Stimulated activated CD4-positive, alpha-beta T cell treated with anti-CD3 and anti-CD28 coated beads, Interleukin-4, amount 100 ng/mL, for 4 hours (primary cell): ENCODE measurements at places on chromosomes 16 and 17.

GRCh38 chr17:82193520-82194220 lies 19.0 kb downstream of the CCDC57 start:
- no peak for DNase-seq

DNA sequence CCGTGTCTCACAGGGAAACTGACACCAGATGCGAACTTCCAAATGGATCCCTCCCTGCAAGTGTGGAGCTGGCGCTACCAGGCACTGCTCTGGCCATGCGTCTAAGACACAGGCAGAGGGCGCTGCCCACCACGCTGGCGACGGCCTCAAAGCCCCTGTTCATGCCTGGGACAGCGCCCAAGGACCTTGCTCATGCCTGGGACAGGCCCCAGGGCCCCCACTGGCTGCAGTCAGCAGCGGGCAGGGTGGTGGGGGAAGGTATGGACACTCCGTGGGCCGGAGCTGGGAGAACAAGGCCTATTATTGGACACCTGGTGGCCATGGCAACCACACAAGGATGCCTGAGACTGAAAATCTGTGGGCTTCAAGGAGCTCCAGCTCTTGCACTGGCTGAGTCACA lies 8.8 kb downstream of the ZG16B start:
- DNase-seq = peak; percentile 37

- no peak for DNase-seq
Measured at GRCh38 chr17:57401556-57402488, 145.5 kb downstream of the MSI2 start.

GRCh38 chr16:85943711-85944110 lies 44.7 kb downstream of the IRF8 start:
- DNase-seq = no peak

GRCh38 chr17:76022285-76022684 lies 4.8 kb downstream of the EVPL start:
- no peak for DNase-seq

GRCh38 chr16:86515777-86516622 lies 5.7 kb downstream of the FOXF1 start:
- DNase-seq = no peak

GRCh38 chr17:15966183-15966878 lies 21.4 kb downstream of the ADORA2B start:
- no peak for DNase-seq

- DNase-seq = no peak
Measured at GRCh38 chr17:56577843-56578204, 15.7 kb upstream of the NOG start.

DNA sequence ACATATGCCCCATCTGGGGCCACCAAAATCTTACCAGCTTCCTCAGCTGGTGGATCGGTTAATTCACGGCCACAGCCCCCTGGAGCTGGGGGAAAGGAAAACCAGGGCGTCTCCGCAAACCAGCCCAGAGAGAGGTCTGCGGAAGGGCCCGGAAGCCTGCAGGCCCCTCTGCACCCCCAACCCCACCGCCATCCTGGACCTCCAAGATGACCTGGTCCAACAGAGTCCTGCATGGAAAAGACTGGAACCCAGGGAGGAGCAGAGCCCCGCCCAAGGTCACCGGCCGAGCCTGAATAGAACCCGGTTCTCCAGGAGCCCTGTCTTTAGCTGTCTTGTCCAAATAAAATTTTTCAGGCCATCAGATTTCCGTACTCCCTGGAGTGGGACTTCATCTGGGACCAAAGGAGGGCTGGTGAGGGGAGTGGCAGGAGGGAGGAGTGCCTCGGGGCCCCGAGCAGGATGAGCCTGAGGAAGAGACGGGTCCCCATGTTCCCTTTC lies 37.4 kb upstream of the NDRG4 start:
- no peak for DNase-seq

GRCh38 chr17:57357830-57358430 lies 101.6 kb downstream of the MSI2 start:
- DNase-seq = no peak

DNA sequence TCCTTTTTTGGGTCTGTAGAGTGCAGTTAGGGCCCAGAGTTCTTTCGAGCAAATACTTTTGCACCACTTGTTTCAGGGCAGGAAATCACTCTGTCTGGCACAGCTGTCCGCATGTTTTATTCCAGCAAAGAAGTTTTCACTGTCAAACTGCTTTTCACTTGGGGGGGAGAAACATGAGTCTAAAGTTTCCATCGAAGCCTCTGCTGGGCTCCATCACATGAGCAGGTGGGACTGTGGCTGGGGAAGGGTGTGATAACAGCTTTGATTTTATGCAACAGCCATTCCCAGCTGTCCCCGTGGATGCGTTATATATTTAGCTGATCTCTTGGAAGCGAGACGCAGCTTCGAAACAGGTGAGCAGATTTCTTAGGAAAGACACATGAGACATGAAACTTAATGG lies 288.6 kb downstream of the SNX29 start:
- DNase-seq = no peak

DNA sequence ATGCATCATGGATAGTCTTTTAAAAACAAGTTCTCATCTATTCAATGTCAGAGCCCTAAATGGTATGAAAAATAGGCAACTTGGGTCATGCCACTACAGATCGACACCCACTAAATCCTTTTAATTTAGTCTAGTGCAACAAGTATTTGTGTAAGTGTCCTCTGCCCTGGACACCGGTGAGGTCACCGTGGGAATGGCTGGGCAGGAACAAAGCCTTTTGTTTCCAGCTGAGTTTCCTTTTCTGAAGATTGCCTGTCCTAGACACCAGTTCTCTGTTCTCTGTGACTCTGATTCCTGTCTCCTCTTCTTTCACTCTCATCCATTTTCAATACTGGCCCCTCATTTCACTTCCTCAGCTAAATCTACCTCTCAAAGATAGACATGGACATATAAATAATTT lies 446.5 kb downstream of the MAF start:
- no peak for DNase-seq

GRCh38 chr17:54979657-54980056 lies 11.1 kb downstream of the STXBP4 start:
- DNase-seq = no peak

GRCh38 chr16:86799367-86799766 lies 221.0 kb downstream of the FOXL1 start:
- DNase-seq = no peak

DNA sequence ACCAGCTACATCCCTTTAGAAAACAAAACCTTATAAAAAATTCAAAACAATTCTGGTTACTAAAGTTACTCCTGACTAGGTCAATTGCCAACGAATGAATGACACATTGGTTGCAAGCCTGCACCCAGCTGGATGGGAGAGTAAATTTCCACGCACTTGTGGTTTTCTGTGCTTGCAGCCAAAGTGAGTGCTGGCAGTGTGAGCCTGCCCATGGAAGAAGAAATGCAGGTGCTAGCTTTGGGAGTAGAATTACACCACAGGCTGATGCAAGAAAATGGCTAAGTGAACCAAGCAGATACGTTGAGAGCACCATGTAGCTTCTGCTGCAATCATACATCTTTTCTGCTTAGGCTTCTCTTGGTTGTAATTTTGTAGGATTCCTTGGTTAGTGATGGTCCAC lies 74.6 kb downstream of the SYCE1L start:
- DNase-seq = no peak

- no peak for DNase-seq
Measured at GRCh38 chr17:60473788-60474187, 51.5 kb downstream of the CHCT1 start.

DNA sequence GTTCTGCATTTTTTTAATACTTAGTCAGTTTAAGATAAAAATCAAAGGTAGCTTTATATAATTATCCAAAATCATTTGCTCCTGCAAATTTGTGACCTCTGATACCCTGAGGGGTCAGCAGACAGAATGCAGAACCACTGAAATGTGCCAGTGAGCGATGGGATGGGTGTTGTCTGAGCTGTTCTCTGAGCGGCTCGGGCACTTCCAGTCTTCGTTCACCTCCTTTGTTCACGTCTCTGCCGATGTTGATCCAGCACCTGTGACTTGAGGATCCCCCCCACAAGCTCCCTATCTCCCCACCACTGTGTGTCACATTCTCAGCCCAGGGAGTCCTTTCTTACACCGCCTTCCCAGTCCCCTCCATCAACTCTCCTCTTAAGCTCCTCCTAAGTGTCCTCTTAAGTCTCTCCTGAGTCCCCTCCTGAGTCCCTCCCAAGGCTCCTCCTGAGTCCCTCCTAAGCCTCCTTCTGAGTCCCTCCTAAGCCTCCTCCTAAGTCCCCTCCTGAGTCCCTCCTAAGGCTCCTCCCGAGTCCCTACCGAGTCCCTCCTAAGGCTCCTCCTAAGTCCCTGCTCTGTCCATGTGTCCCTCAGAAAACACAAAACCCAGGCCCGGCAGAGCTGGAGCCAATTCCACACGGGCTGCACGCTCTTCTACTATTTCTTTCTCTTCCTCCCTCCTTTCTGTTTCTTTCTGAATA lies 47.5 kb downstream of the RNF213 start:
- DNase-seq = no peak

GRCh38 chr17:63842540-63843386 lies at the start of gene SMARCD2:
Gene SMARCD2 (minus strand): TSS chr17:63842685. CDS start chr17:63842674, 11 bp downstream.
- peak; percentile 99 for DNase-seq

DNA sequence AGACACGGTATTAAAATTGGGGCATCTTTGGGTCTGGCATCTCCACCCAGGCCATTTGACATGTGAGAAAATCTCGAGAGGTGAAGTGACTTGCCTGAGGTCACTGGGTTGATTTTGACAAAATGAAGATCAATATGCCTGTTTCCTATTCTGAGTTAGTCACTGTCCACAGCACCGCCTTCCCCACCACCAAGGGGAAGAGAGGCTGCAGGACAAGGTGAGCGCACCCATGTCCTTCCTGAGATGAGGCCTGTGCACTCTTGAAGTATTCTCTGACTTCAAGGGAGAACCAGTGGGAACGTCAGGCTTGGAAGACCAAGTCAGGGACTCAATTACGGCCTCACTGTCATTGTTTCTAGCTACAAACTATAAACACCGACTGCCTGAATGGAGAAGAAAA lies 49.9 kb upstream of the WSB1 start:
- DNase-seq = no peak

- DNase-seq = no peak
Measured at GRCh38 chr16:49608779-49609178, 235.2 kb downstream of the C16orf78 start.

DNA sequence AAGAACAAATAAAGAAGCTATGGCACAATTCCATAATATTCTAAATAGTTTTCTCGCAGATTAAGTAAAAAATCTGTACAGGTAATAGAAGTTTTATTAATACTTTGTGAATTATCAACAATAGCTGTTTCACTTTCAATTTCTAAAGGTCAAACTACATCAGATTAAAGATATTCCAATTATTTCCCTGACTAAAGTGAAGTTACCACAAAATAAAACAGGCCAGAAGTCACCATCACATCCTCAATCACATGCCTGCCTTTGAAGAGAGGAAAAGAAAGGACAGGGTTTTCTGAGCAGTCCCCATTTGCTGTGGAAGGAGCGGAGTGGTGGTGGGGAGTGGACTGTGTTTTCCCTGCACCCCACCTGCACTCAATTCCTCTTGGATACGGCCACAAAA lies 11.1 kb downstream of the ITFG1 start:
- no peak for DNase-seq

- no peak for DNase-seq
Measured at GRCh38 chr16:80459966-80460365, 80.8 kb upstream of the DYNLRB2 start.

GRCh38 chr16:31138621-31139578 lies 3.4 kb upstream of the PRSS8 start:
- no peak for DNase-seq

DNA sequence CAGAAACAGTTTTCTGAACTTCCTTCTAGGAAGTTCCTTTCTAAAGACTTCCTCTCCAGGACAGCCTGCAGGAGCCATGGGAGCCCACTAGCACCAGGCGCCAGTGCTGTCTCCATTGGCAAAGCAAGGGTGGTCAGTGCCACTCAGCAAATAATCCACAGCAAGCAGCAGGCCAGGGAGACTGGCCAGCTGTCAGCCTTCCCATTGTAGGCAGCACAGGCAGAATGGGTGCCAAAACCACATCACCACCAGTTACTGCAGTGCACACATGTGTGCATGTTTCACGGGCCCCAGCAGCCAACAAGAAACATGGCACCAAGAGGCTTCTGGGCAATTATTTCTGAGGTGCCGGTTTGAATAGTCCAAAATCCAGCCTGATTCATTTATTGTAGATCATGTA lies 26.7 kb downstream of the DNASE1 start:
- no peak for DNase-seq

GRCh38 chr16:84567286-84567962 lies 50.5 kb downstream of the COTL1 start:
- DNase-seq = no peak

DNA sequence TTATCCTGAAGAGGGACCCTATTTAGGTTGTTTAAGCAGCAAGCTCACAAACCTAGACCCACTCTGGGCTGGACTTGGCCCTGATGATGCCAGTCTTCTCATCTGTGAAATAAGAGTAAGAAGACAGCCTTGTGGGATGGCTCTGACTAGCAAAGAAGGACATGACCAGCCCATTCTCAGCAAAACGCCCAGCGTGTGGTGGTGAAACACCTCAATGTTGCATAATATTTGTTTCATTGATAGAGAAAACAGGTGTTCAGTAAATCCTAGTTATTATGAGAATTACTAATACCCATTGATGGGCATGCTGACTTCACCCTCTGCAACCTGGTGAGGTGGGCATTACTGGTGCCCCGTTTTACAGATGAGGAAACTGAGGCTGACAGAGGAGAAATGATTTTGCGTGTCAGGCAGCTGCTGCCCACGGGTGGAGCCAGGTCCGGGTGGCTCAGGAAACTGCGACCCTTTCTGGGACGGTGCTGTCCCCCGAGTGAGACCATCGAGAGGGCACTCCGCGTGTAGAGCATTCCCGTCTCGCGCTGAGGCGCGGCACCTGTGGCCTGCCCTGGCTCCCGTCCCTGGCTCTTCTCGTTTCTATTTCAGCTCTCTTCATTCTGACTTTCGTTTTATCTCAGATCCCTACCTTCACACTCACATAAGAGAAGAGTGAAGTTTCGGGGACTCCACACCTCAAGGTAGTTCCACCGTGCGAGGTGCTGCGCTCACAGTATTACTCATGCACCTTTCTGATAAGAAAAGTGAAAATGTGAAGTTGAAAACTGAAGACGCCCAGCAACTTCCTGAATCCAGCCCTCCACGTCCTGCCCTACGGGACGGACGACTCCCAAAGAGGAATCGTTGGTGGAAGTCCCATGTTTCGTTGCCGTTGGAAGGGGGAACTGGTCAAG lies 48.5 kb downstream of the IRF8 start:
- peak; percentile 68 for DNase-seq

DNA sequence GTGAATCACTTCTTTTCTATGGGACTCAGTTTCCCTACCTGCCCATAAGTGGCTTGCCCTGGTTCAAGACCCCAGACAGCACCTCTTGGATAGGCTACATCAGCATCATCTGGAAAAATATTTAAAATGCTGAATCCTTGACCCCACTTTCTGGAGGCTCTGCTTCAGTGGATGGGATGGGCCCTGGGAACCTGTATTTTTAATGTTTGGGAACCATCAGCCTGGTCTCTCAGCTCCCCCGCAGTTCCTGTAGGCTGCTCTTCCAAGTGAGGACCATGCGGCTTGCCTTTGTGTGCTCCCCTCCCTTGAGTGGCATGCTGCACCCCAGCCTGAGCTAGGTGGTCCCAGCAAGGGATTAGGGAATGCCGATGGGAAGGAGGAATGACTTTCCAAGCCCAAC lies 68.3 kb upstream of the CRHR1 start:
- DNase-seq = no peak

GRCh38 chr17:72387487-72387886 lies 266.7 kb downstream of the SOX9 start:
- DNase-seq = no peak

GRCh38 chr16:21650521-21650920 lies 1.9 kb downstream of the IGSF6 start:
- no peak for DNase-seq
